ENCODE measurements at places on chromosomes 13 and 19.

GRCh38 chr19:32566246-32566830 lies 14.7 kb upstream of the PDCD5 start:
- no peak for DNase-seq

- no peak for DNase-seq
Observed at GRCh38 chr19:51615991-51616390, 14.2 kb downstream of the SIGLEC5 start.

GRCh38 chr13:41775251-41775650 lies 185.7 kb downstream of the VWA8 start:
- no peak for DNase-seq

DNA sequence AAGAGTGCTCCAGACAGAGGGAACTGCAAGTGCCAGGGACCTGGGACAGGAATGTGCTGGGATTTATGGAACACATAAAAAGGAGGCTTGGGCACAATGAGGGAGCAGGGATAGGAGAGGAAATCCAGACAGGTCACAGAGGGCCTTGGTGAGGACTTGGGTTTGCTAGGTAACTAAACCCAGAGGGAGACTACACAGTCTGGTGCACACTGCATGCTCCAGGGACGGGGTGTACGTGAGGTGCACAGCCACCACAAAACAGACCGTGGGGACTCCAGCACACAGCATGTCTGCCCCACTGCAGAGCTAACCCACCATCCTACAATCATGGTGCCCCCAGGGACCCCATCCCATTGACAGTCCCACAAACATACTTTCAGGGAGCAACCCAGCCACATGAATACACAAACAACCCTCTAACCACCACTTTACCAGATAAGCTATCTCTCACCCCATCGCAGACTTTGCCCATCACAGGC lies 5.5 kb upstream of the ZFP36 start:
- peak; percentile 30 for DNase-seq

GRCh38 chr19:1062387-1063029 lies 4.5 kb upstream of the ARHGAP45 start:
- DNase-seq: no peak

DNA sequence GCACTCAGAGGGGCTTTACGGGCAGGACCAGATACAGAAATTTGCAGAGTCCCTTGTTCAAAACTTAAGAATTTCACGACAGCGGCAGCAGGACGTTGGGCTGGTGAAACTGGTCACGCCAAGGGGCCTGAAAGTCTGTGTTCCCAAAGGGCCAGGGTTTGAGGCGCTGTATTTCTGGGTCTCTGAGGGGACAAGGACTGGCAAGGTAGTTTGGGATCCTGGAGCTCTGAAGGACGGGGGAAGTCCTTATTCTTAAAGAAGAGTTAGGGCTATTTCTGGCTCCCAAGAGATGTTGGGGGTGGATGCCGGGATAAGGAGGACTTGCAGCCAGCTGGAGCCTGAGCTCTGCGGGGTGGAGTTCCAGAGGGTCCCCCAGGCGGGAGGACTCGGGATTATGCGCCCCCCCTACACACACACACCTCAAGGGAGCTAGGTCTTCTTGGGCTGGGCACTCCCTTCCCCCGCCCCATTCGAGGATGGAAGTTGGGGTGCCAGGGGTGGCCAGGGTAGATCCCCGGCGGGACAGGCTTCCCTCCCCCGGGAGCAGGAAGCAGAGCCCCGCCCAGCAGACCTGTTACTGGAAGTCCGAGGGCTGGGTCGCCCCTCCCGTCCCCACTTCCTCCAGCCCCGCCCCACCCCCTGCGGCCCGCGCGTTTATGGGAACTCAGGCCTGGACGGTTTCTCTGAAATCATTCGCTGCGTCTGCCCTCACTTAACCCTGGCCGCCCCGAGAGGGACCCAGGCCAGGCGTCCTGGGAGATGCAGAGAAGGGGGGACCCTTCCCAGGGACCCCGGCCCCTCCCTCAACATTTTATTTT lies 5.6 kb downstream of the BCL3 start:
- peak; percentile 85 for DNase-seq

DNA sequence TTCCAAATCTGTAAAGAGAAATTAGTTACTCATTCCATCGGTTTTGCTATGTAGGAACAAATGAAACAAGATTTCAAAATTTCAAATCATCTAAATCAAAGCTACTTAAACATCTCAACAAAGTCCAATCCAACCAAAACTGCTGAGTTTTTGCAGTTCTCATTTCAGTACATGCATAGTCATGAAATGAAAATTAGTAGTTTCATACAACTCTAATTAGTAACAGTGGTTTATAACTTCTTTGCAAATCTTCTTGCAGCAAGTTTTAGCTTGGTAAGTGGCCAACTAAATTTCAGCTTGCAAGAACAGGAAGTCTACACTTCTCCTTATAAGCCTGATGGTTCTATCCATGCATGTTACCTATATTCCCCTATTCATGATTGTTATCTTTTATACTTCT lies 75.6 kb downstream of the SPRY2 start:
- no peak for DNase-seq

DNA sequence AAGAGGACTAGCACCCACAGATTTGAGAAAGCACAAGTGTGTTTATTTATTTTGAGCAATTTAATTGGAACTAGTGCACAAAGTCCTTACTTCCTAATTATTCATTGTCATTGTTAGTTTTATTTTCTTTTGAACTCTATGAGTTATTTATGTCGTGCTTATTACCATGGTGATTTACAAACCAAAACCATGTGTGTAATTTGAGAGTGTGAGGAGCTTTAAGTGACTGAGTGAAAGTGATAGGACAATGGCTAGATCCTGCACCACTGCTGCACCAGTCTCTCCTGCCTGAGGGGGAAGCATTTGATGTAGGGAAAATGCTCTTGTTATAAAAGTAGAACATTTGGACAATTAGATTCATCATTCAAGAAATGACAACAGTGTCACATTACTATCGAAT lies 172.3 kb upstream of the KLF12 start:
- no peak for DNase-seq

GRCh38 chr19:55882626-55883025 lies 46.3 kb downstream of the NLRP4 start:
- no peak for DNase-seq

DNA sequence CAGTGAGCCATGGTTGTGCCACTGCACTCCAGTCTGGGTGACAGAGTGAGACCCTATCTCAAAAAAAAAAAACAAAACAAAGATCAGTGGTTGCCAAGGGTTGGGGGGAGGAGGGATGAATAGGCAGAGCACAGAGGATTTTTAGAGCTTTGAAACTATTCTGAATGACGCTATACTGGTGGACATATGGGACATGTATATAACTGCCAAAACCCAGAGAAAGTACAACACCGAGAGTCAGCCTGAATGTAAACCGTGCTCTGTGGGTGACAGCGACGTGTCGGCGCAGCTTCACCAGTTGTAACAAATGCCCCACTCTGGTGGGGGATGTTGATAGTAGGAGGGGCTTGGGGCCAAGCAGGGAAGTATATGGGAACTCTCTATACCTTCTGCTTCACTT lies 32.9 kb downstream of the ZIC5 start:
- no peak for DNase-seq

DNA sequence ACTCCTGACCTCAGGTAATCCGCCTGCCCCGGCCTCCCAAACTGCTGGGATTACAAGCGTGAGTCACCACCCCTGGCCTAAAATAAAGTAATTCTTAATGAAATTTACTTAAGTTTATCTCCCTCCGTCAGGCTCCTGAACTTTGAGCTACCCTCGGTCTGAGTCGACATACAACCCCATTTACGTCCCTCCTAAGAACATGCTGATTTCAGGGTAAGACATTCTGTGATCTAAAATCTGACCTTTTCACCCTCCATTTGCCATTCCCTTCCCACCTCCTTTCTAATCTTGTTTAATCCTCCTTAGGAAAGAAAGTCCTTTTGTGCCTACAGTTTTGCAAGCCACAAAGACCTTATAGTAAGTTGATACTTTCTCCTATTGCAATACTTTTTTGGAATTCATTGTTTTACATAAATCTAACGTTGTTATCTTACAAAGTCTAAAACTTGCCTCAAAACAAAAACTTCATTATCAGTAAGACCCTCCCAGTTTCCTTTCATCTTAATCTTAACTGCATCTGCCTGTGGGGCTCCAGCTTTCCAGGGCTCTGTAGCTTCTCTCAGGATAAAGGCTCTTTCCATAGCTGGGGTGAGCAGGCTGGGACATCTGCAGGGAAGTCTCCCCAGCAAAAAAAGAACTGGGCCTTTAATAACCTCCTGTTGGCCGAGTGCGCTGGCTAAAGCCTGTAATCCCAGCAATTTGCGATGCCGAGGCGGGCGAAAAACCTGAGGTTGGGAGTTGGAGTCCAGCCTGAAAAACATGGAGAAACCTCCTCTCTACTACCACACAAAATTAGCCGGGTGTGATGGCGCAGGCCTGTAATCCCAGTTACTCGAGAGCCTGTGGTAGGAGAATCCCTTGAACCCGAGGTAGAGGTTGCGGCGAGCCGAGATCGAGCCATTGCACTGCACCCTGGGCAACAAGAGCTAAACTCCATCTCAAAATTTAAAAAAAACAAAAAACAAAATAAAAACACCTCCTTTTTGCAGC lies 143.1 kb downstream of the ZNF737 start:
- no peak for DNase-seq

DNA sequence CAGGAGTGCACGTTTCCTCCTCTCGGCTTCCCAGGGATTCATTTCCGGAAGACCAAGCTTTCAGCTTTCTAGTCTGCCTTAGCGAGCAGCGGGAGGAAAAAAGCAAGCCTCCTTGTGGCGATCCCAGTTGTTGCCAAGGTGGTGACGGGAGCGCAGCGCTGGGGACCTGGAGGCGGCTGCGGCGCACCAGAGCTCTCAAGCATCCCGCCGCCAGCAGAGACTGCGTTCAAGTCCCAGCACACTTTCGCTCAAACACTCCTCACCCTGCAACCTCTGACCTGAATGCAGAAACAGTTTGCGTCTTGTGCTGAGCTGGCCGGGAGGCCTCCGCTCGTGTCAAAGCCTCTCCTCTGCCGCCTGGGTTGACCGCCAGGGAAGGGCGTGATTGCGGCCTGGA lies 4.9 kb downstream of the GSX1 start:
- no peak for DNase-seq

- no peak for DNase-seq
Observed at GRCh38 chr19:53518716-53519115, 19.2 kb upstream of the ZNF331 start.

- no peak for DNase-seq
Observed at GRCh38 chr13:76148374-76148773, 512.2 kb downstream of the LMO7 start.

GRCh38 chr13:47258384-47258783 lies 361.5 kb upstream of the HTR2A start:
- no peak for DNase-seq

- DNase-seq: no peak
Observed at GRCh38 chr13:66154976-66155375, 1075.2 kb downstream of the PCDH9 start.

DNA sequence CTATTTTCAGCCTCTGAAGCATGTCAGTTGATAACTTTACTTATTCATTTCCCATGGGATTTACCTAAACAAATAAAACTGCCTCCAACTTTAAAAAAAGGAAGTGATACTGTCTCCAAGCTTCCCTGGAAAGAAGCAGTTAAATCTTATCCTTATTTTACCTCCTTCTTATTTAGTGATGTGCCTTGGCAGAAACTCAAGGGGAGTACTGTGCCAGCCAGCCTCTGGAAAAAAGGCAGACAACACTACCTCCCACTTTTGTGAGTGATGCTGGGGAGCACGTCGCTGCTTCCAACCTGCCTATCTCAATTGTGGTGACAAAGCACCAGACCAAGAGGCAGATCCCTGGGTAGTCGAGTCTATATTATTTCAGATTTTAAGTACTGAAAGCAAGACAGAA lies 765.6 kb downstream of the DIAPH3 start:
- DNase-seq: no peak

- DNase-seq: no peak
Observed at GRCh38 chr13:93744886-93745285, 518.3 kb downstream of the GPC6 start.

GRCh38 chr13:35767256-35767976 lies 290.9 kb upstream of the MAB21L1 start:
- no peak for DNase-seq

DNA sequence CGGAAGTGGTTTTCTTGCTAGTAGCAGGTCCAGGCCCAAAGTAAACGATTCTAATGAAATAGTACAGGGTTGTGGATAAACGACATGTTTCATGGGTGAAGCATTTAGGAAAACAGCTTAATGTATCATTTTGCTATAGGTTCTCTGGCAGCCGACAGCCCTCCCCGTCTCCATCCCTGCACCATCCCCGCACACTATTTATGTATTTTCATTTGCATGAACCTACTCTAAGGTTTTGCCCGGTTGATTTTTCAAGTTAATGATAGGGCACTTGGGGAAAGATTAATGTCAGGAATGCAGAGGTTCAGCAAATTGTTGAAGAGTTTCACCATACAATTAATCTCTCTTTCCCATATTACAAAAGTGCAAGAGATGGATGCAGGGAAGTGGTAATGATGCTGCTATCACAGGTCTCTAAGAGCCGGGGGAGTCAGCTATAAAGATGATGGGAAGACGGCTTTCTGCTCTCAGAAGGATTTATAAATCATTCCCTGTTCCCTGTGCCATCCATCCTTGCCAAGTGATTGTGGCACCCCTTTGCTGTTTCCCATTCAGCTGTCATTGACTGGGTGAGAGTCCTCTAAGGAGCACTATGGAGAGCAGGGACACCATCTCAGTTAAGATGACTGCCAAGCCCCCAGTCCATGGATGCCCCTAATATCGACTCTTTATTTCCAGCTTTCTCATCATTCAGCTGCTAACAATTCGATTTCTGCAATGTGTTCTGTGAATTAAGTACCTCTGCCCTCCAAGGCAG lies 186.3 kb downstream of the IRS2 start:
- DNase-seq: peak; percentile 32

DNA sequence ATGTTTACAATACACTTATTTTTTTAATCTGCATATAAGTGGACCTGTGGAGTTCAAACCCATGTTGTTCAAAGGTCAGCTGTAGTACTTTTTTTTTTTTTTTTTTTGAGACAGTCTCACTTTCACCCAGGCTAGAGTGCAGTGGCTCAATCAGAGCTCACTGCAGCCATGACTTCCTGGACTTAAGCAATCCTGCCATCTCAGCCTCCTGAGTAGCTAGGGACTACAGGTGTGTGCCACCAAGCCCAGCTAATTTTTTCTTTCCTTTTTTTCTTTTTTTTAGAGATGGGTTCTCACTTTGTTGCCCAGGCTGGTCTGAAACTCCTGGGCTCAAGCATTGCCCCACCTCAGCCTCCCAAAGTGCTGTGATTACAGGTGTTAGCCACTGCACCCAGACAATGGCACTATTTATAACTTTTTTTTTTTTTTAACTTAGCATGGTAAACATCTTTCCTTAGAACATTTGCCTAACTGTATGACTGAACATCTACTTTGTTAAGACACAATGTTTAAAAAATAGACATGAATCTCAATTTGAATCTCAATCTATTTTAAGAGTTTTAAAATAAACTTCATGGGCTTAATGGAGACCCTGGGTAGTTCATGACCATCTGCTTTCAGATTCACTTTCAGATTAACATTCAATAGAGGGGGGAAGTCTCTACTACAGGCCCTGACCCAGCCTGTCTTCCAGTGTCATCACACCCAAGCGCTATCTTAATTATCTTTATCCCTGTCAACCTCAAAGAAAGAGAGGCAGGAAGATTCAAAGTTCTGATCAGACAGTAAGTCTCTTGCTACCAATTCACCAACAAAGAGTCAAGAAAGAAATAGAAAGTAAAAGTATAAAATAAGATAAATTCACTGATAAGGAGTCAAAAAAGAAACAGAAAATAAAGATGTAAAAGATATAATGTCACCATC lies 97.7 kb upstream of the DOCK9 start:
- DNase-seq: no peak

- no peak for DNase-seq
Observed at GRCh38 chr13:110237875-110238817, 68.8 kb downstream of the COL4A1 start.

Measured in PC-9 (cell line).